Large intestine (tissue), 12 donors: ENCODE measurements at places on chromosomes 16 and 17. TPM values are rescaled to one million over a fixed set of nuclear protein-coding genes. Genes with fewer than 3 reads are reported as not detected.
A peak's percentile ranks its signal among the peaks of the same experiment; 100 is the strongest.

DNA sequence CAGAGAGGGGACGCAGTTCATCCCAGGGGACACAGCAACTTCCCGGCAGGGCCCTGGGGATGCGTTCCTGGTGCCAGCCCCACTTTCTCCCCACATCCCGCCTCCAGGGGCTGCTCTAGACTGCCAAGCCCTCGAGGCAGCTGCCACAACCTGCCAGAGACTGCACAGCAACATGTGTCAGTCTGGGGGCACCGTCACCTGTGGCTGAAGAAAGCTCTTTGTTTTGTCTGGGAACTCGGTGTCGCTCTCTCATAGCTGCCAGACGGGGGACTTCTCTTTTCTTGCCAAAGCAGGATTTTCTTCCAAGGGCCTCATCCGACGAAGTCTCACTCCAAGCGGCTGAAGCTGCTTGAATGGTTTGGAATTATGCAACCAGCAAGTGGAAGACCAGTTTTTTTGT lies 43.7 kb downstream of the COTL1 start:
- H3K27me3 ChIP-seq: no peaks in the 10 kb centered on the region
- no peaks in the 10 kb centered on the region for H3K36me3 ChIP-seq
- H3K27ac ChIP-seq: no peak overlapping the region
- H3K4me3 ChIP-seq: no peak overlapping the region
- peaks cover 7% of the 10 kb centered on the region for H3K4me1 ChIP-seq
- no peak for DNase-seq

DNA sequence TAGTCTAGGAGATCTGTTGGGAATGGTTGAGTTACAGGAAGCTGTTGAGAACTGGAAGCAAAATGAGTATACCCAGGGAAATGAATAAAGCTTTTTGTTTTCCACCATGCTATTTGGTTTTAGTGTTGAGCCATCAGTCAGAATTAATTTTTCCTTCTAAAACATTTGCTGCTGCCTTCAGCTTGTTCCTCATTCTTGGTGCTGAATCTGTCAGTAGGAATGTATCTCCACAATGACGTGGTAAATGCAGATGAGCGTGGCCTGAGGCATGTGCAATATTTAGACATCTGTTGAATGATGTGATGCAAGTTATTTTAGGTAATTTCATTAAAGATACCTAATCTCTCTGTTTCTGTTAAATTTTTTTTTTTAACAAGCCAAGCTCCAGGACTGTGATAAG lies 10.9 kb downstream of the HAPSTR1 start:
- DNase-seq: no peak
- no peaks in the 10 kb centered on the region for H3K27me3 ChIP-seq
- no peak overlapping the region for H3K4me3 ChIP-seq
- H3K27ac ChIP-seq: no peak overlapping the region
- H3K4me1 ChIP-seq: peaks cover 14% of the 10 kb centered on the region

DNA sequence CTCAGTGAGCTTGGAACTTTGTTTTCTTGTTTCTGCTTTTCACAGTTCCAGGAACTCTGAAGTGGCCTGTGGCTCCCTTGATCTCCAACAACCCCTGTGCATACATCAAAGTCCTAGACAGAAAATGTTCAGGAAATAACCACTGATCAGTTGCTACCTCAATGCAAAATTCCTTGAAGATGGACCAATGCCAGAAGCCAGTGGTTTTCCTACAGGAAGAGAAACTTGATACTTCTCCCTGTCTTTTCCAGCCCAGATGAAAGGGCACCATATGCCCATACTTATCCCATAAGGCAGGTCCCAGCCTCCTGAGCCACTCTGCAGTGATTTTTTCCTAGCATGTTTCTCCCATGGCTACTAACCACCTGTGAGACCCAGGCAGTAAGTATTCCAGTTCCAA lies 12.3 kb upstream of the CDRT4 start:
- peaks cover 4% of the 10 kb centered on the region for H3K4me1 ChIP-seq
- H3K27ac ChIP-seq: no peak overlapping the region
- no peak overlapping the region for H3K4me3 ChIP-seq
- DNase-seq: no peak
- H3K27me3 ChIP-seq: no peaks in the 10 kb centered on the region

DNA sequence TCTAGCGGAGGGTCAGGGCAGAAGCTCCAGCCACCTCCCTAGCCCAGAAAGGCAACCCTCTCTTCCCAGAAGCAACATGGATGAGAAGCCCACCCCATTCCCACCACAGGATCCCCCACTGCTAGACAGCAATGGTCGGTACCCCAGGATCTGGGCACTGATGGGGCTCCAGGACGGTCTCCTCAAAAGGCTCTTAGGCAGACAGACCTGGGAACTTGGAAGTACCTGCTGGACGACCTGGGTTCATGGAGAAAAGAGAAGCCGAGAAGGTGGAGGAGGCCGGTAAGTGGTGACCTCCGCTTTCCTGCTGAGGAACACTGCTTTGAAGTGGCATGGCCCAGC lies 96.6 kb downstream of the TBC1D16 start:
- H3K4me3 ChIP-seq: no peak overlapping the region
- H3K27me3 ChIP-seq: no peaks in the 10 kb centered on the region
- peaks cover 55% of the 10 kb centered on the region for H3K36me3 ChIP-seq
- H3K4me1 ChIP-seq: peaks cover 21% of the 10 kb centered on the region

GRCh38 chr17:78617511-78618061 lies 40.4 kb upstream of the DNAH17 start:
- H3K4me3 ChIP-seq: no peak overlapping the region
- H3K4me1 ChIP-seq: no peaks in the 10 kb centered on the region
- H3K36me3 ChIP-seq: no peaks in the 10 kb centered on the region
- peak overlapping the region; percentile 15 for H3K27ac ChIP-seq
- H3K27me3 ChIP-seq: no peaks in the 10 kb centered on the region

DNA sequence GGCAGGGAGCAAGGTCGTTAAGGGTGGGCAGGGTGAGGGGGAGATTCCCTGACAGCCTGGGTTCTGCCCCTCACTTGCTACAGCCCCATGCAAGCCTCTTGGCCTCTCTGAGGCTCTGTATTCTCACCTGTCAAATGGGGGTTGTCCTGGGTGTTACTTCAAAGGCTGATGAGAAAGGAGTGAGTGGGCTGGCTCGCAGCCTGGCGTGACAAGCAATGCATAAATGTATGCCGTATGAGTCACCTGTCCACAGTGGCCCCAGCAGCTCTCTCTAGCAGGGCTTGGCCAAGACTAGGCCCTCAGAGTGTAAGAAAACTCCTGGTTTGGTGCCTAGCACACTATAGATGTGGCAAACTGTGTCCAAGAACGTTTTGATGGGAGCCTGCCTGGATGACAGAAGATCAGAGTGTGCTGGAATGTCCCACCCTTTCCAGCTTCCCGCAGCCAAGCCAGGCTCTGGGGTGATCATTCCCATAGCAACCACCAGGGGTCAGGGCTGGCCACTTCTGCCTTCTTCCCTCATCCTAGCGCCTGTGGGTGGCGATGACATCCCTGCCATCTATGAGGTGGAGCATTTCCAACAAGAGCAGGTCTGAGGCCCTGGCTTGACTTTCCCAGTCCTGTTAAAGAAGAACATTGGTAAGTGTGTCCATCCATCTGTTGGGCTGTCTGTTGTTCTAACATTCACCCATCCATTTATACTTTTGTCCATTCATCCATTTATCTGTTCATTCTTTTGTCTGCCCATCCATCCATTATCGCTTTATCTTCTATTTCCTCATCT lies 37.2 kb upstream of the ADGRG1 start:
- no peaks in the 10 kb centered on the region for H3K4me1 ChIP-seq
- H3K36me3 ChIP-seq: no peaks in the 10 kb centered on the region
- H3K27ac ChIP-seq: no peak overlapping the region
- H3K27me3 ChIP-seq: no peaks in the 10 kb centered on the region
- peak; percentile 54 for DNase-seq

Gene NPIPB8
- polyA plus RNA-seq: 2.5 TPM

Gene ADCY9
- 8.1 TPM for polyA plus RNA-seq

GRCh38 chr16:17404941-17405689 lies 65.6 kb downstream of the XYLT1 start:
- no peak overlapping the region for H3K27ac ChIP-seq
- DNase-seq: no peak
- no peaks in the 10 kb centered on the region for H3K27me3 ChIP-seq
- H3K4me1 ChIP-seq: no peaks in the 10 kb centered on the region

Gene MAP3K14
- 8.7 TPM for polyA plus RNA-seq

Gene ITGB4
- 48.4 TPM for polyA plus RNA-seq

GRCh38 chr17:35214631-35215273 lies 20.6 kb upstream of the SLC35G3 start:
- DNase-seq: no peak
- no peak overlapping the region for H3K4me3 ChIP-seq
- H3K27me3 ChIP-seq: no peaks in the 10 kb centered on the region

DNA sequence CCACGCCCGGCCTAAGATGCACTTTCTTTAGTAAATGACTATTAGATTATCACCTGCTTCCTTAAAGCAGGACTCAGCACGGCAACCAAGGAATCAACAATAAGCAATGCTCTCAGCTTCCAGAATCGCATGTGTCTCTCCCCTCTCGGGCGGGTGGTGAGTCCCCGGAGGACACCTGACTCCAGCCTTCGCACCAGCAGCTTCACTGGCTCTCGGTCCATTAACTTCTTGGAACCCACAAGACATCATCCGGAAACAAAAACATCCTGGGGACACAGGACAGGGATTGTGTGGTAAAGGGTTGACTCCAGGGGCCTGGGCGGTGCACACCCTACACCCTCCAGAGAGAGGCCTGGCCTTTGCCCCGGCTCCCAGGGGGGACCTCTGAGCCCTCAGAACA lies 22.7 kb downstream of the UTS2R start:
- no peak overlapping the region for H3K27ac ChIP-seq
- H3K4me3 ChIP-seq: no peak overlapping the region
- no peaks in the 10 kb centered on the region for H3K4me1 ChIP-seq
- H3K27me3 ChIP-seq: no peaks in the 10 kb centered on the region

Gene SLFN12L
- 1.4 TPM for polyA plus RNA-seq

DNA sequence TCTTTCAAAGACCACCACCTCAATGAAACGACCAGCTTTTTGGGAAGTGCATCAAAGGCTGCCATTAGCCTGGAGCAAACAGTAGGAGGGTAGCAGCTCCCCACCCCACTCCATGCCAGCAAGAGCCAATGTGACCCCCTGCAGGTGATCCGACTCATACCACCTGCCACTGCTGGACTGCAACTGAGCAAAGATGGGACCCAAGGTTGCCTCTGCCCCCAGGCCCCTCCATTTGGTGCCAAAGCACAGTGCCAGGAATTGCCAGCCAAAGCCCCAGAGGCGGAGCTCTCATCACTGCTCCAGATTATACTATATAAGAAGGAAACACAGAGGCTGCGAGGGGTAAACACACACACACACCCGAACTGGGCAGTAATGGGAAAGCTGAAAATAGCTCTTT lies 8.3 kb downstream of the PITPNM3 start:
- H3K27me3 ChIP-seq: no peaks in the 10 kb centered on the region
- H3K4me1 ChIP-seq: peaks cover 10% of the 10 kb centered on the region
- H3K4me3 ChIP-seq: no peak overlapping the region
- H3K36me3 ChIP-seq: no peaks in the 10 kb centered on the region

DNA sequence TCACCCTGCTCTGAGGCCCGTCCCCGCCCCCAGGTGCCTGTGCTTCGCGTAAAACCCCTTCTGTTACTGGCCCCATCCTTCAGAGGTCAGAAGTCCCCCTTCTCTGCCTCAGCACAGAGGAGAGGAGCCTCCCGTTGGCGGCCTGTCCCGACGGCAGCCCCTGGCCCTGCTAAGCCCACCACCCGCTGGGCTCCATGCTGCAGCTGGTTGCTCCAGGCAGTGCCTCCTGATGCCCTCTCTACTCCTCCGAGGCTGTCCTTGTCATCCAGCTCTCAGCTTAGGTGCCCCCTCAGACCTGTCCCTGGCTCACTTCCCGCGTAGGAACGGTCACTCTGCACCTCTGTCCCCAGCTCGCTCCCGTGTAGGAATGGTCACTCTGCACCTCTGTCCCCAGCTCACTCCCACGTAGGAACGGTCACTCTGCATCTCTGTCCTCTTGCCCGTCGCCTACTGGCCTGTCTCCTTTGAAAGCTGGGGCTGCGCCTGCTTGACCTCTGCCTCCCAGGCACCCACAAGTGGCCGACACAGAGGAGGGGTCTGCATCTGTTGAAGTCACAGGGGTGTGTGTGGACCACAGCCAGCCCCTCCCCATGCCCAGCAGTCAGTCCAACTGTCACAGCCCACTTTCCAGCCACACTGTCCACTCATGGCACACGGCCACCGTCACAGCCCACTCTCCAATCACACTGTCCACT lies 31.7 kb upstream of the ZC3H18 start:
- peaks cover 17% of the 10 kb centered on the region for H3K36me3 ChIP-seq
- peaks cover 12% of the 10 kb centered on the region for H3K4me1 ChIP-seq
- peaks cover 19% of the 10 kb centered on the region for H3K27me3 ChIP-seq
- no peak for DNase-seq
- no peak overlapping the region for H3K27ac ChIP-seq

Gene OR1F1
- polyA plus RNA-seq: not detected

Gene IRX5
- 0.10 TPM for polyA plus RNA-seq

DNA sequence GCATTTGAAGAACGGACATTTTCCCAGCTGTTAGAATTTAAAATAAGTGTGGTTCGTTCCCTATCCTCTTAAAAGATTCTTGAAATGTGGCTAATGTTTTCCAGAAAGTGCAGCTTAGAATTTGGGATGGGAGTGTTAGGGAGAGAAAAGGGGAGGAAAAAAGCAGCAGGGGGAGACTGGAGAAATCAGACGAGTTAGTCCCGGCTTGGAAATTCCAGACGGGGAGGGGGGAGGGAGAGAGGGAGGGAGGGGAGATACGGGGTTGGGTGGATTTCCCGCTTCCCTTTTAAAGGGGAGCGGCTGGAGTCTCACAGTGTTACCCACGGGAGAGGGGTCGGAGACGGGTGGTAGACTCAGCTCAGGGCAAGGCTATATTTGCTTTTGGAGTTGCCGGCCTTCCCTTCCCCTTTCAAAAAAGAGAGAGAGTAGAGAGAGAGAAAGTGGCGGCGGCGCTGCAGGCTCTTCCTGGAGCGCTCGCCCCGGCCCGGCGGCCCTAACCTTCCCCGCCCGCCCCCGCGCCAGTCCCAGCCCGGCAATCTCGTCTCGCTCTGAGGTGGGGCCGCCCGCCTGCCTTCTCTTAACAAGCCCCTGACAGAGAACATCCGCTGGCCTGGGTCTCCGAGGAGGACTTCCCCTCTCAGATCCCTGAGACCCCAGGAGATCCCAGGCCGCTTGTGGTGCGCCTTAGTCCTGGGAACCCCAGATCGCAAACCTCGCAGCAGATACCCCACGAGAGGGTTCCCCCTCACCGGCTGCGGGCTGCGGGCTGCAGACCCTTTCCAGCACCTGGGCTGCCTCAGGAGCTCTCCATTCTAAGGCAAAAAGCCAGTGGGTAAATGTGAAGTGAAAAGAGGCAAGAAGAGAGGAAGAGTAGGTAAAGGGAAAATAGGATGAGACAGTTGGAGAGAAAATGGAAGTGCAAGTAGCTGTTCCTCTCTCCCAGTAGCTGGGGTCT lies 6.6 kb downstream of the IGF2BP1 start:
- DNase-seq: peak; percentile 72
- H3K36me3 ChIP-seq: peaks cover 5% of the 10 kb centered on the region
- H3K27ac ChIP-seq: peak overlapping the region; percentile 52

Gene CES5A
- not detected for polyA plus RNA-seq

DNA sequence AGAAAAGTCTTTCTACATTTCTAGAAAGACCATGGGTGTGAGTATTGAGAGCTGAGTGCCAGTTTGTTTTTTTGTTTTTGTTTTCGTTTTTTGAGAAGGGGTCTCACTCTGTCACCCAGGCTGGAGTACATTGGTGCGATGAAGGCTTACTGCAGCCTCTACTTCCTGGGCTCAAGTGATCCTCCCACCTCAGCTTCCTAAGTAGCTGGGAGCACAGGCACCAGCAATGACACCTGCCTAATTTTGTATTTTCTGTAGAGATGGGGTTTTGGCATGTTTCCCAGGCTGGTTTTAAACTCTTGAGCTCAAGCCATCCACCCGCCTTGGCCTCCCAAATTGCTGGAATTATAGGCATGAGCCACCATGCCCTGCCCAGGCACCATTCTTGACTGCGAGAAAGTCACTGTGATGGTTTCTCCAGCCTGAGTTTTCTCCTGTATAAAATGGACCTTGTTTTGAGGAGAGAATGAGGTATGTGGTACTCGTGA lies 673.8 kb downstream of the MAF start:
- H3K36me3 ChIP-seq: no peaks in the 10 kb centered on the region
- no peak overlapping the region for H3K27ac ChIP-seq
- no peak for DNase-seq
- no peaks in the 10 kb centered on the region for H3K27me3 ChIP-seq
- no peak overlapping the region for H3K4me3 ChIP-seq

Gene HSF4
- polyA plus RNA-seq: 8.2 TPM
